ENCODE measurements at places on chromosomes 6 and 20.

DNA sequence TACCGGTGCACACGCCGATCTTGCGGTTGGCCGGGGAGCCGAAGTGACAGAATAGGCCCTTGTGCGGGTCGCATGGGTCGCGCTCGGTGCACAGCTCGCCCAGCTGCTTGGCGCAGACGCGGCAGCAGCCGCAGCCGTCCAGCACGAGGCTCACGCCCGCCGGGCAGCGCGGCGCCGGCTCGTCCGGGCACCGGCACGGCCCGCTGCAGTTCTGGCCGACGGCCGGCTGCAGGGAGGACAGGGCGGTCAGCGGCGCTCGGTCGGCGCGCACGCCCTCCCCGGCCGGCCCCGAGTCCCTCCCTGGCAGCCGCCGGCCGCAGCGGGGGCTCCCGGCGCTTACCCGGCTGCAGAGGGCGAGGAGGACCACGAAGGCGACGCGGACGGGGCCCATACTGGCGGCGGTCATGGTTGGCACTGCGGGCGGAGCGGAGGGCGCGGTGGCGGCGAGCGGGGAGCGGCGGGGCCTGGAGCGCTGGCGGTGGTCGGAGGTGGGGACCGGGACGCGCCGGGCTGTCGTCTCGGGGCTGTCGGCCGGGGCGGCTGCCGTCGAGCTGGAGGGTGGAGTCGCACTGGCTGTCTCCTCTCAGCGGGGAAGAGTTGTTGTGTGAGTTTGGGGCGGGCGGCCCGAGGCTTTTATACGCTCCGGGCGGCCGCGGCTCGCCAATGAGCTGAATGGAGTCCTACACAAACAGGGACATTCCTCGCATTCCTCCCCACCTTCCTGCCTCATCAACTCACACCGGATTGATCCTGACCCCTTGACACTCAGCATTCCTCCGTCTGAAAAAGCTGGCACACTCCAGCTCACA, at the start of gene CCN2:
Gene CCN2 (minus strand): TSS at position 606 of the 809 bp plus-strand sequence. CDS start 200 bp downstream, at position 406.
- DNase-seq: peak; percentile 80

DNA sequence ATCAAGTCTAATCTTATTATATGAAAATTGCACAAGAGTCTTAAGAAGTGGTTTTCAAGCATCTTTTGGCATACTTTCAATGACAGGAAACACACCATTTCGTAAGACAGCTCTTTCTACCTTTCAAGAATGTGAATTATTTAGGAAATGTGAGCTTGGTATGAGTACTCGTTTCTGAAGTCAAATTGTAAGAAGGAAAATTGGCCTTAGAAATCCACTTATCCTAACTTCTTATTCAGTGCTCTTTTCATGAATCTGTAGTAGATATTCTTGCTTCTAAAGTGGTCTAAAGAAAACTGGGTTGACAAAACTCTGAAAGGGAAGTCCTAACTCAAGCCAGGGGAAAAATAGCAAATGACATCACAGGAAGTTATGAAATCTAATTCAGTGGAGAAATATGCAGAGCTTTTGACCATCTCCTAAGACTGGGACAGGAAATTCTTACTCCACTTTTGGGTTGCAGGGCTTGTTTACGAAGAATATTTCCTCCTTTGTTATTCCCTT, 38.5 kb upstream of the OGFRL1 start:
- DNase-seq: no peak

GRCh38 chr20:23697947-23698346, 9.1 kb upstream of the CST4 start:
- no peak for DNase-seq

- DNase-seq: peak; percentile 48
Observed at GRCh38 chr20:34110745-34111641, 1.1 kb downstream of the EIF2S2 start.

GRCh38 chr6:125271486-125272159, 30.1 kb downstream of the HDDC2 start:
- DNase-seq: no peak

GRCh38 chr20:61737812-61738443, 327.8 kb downstream of the TAF4 start:
- DNase-seq: no peak

GRCh38 chr6:29510746-29511300, 23.1 kb upstream of the MAS1L start:
- no peak for DNase-seq

GRCh38 chr6:127980996-127981395, 80.1 kb upstream of the THEMIS start:
- no peak for DNase-seq

DNA sequence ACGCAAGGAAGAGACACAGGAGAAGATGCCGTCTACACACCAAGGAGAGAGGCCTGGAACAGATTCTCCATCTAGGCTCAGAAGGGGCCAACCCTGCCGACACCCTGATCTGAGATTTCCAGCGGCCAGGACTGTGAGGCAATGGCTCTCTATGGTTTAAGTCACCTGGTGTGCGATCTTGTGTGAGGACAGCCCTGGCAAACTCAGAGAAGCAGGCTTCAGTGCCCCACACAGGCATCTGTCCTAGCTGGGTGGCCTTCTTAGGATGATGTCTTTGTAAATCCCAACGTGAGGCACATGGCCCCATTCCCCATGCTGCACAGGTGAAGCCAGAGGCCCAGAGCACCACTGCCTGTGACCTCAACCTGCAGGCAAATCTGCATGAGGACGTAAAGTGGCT, 87.6 kb upstream of the FRMD1 start:
- DNase-seq: no peak

GRCh38 chr6:48743738-48744137, 632.7 kb upstream of the PTCHD4 start:
- DNase-seq: no peak

- no peak for DNase-seq
Observed at GRCh38 chr6:106748547-106749207, 119.3 kb downstream of the QRSL1 start.

- DNase-seq: no peak
Observed at GRCh38 chr20:53786071-53786444, 192.4 kb upstream of the ZNF217 start.

DNA sequence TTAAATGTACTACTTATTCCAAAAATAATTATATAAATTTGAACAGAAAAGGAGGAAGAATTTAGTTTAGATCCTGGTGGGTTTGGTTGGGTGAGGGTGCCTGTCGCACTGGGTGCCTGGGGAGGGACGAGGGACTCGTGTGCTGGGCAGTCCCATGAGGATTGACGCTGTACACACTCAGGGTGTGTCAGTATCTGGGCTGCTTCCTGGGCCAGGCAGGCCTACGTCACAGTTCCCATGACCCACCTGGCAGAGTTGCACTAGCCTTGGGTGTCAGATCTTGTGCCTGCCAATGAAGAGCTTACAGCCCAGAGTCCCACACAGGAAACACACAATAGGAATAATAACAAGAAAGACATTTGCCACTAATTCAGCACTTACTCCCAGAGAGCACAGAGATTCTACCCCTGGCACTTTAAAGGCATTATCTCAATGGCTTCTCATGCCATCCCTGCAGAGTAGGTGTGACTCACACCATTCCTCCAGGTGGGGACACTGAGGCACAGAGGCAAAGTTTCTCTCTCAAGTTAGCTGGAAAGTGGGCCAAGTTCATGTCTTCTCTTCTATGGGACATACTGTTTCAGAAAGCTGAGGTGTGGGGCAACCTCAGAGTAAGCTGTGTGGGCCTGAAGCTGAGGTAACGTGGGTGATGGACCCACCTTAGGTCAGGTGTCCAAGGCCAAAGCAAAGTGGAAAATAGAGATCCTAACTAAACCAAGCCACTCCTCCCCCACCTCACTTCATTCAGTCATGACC, 1.3 kb upstream of the SDCBP2 start:
- peak; percentile 91 for DNase-seq
